ENCODE measurements at places on chromosomes 7 and 10.
A peak's percentile ranks its signal among the peaks of the same experiment; 100 is the strongest.

DNA sequence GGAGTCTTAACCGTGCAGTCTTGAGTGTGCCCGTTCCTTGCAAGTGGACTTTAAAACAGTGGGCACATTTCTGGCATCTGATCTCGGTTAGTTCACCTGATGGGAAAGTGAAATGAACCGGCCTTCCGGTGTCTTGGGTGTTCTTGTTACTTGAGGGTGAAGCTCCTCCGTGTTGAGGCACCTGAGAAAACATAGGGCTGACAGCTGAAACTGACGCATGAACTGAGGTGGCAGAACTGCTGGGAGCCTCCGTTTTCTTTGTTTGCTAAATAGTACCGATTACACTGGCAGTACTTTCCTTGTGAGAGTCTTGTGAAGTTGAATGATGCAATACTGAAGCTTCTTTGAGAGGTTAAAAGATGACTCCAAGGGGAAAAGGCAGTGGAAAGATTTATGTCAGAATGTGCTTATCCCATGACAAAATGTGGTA lies 62.8 kb upstream of the SAMD8 start:
- DNase-seq: no peak

DNA sequence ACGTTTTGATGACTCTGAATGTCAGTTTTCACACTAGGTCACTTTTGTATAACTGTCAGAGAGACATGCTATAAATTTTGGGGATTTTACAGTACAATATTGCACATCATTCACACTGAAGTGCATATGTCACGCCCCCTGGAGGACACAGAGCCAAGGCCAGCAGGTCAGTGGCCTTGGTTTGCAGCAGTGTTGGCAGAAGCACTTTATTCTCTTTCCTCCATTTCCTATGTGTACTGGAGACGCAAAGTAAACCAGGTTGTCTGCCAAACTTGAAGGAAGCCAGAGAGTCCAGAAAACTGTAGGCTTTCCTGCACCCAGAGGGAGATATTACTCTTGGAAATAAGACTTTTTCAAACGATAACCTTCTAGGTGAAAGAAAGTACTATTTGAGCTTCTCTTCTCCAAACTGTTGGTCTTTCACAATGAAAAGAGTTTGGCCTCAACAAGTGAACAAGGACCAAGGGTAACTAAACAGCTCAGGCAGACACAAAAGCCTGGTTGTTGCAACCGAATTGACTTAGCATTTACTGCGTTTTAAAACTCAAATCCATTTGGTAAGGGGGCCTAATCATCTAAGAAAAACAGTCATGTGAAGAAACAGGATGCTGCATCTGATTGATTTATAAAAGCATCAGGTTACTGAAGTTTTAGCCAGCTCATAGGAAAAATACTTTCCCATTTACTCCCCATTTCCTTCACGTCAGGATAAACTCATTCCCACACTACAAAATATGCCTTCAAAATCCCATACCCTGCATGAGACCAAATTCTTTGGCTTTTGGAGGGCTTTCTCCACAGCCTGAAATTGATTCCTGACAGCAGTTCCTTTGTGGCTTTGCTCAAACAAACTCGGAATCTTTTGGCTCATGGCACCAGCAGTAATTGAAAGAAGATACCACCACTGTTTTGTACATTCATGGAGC lies 83.0 kb upstream of the SEC61G start:
- no peak for DNase-seq

- DNase-seq: peak; percentile 24
These were observed 22.0 kb upstream of the SLF2 start for GRCh38 chr10:100890673-100891317.

GRCh38 chr7:70458745-70459144 lies 673.2 kb upstream of the GALNT17 start:
- DNase-seq: no peak

DNA sequence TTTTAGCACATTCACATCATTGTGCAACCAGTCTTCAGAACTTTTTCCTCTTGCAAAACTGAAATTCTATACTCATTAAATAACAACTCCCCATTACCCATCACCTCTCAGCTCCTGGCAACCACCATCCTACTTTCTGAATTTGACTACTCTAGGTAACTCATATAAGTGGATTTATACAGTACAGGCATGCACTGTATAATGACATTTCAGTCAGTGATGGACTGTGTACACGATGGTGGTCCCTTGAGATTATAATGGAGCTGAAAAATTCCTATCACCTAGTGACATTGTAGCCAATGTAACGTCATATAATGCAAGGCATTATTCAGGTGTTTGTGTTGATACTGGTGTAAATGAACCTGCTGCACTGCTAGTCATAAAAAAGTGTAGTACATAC lies 60.1 kb downstream of the BTRC start:
- DNase-seq: no peak

- DNase-seq: no peak
These were observed 42.8 kb upstream of the MTURN start for GRCh38 chr7:30091987-30092386.

- no peak for DNase-seq
These were observed 148.1 kb downstream of the SLC16A9 start for GRCh38 chr10:59561477-59562121.

DNA sequence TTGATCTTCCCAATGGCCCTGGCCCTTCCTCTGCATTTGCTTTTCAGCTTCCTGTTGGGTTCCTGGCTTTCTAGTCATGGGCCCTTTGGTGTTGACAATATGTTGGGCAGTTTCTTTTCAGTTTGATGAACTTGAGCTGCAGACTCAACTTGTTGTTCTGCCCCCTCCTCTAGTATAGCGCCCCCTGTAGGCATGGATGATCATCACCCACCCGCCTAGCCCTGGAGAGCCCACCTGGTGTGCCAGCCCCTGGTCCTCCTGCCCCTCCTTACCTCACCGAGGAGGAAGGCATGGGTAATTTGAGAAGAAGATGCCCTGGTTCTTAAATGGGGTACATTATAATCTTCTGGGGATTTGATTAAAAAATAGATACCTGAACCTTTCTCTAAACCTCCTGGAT lies 271.2 kb downstream of the SNX10 start:
- no peak for DNase-seq

- DNase-seq: no peak
These were observed 98.1 kb downstream of the MYOF start for GRCh38 chr10:93384006-93384405.

DNA sequence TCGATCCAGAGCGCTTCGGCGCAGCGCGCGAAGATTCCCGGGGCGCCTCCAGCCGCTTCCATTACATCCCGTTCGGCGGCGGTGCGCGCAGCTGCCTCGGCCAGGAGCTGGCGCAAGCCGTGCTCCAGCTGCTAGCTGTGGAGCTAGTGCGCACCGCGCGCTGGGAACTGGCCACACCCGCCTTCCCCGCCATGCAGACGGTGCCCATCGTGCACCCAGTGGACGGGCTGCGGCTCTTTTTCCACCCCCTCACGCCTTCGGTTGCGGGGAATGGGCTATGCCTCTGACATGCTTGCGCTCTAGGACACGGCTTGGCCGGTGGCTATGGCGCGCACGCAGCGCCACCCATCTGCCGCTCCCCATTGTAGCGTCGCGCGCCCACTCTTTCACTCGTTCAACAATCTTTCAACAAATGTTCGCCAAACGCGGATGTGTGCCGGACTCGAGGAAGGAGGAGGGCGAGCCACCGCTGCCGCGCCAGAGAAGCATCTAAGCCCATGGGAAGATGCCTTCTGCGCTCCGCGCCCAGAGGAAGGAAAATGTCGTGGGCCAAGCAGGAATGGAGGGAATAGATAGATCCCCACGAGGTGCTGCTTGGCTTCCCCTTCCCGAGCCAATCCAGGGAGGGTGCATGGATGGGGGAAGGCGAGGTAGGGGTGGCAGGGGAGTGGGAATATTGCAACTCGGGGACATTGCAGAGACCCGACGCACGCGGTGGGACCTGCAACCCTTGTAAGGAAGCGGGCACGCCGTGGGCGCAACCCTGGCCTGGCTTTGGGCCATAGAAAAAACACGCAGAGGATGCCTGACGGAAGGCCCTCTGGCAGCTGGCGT lies 5.1 kb upstream of the CYP26A1 start:
- no peak for DNase-seq

GRCh38 chr7:7738177-7738576 lies 19.8 kb upstream of the RPA3 start:
- DNase-seq: no peak

GRCh38 chr7:66859794-66860645 lies 61.0 kb upstream of the TMEM248 start:
- no peak for DNase-seq

- DNase-seq: no peak
These were observed 80.3 kb upstream of the SCIN start for GRCh38 chr7:12490107-12490688.

DNA sequence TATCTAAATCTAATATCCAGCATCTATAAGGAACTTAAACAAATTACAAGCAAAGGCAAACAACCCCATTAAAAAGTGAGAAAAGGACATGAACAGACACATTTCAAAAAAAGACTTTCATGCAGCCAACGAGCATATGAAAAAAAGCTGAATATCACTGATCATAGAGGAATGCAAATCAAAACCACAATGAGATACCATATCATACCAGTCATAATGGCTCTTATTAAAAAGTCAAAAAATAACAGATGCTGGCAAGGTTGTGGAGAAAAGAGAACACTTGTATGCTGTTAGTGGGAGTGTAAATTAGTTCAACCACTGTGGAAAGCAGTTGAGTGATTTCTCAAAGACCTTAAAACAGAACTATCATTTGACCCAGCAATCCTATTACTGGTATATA lies 334.4 kb upstream of the CACNA2D1 start:
- no peak for DNase-seq

DNA sequence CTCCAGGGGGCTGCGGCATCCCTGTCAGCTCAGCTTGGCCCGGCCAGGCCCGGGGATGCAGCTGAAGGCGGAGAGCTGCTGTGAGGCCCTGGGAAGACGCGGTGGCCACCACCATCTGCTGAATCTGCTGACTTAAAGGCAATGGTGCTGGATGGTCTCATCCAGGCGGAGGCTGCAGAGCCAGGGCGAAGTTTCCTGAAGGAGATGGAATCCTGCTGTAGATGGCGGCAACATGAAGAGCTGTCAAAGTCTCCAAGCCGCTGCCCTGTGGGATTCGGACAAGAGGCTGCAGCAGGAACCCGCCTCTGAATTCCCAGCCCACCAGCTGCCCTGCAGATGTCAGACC lies 200.1 kb downstream of the PTPRN2 start:
- DNase-seq: no peak

GRCh38 chr7:82631998-82632397 lies 188.4 kb upstream of the CACNA2D1 start:
- no peak for DNase-seq

GRCh38 chr7:77184463-77184862 lies 15.2 kb downstream of the FGL2 start:
- no peak for DNase-seq

DNA sequence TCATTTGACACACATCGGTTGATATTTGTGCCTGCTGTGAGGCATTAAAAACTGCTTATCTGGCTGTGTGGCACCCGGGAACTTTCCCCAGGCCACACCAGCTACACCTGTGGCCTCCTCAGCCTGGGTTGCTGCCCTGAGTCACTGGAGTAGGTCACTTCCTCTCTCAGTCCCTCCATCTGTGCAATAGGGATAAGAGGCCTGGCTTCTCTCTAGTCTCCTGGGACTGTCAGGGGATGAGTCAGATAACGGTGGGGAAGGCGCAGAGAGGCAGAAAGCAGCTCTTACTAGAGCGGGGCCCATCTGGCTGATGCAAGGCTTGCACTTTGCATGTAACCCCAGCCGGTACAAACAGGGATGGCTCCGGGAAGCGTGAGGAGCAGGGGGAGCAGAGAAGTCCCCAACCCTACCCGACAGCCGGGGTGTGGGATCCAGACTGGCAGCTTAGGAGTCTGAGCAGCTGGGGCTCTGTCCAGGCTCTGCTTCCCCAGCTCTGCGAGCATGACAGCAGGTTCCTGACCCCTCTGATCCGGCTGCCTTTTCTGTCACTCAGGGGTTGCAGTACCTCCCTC lies 34.0 kb downstream of the DNAJB12 start:
- peak; percentile 97 for DNase-seq

DNA sequence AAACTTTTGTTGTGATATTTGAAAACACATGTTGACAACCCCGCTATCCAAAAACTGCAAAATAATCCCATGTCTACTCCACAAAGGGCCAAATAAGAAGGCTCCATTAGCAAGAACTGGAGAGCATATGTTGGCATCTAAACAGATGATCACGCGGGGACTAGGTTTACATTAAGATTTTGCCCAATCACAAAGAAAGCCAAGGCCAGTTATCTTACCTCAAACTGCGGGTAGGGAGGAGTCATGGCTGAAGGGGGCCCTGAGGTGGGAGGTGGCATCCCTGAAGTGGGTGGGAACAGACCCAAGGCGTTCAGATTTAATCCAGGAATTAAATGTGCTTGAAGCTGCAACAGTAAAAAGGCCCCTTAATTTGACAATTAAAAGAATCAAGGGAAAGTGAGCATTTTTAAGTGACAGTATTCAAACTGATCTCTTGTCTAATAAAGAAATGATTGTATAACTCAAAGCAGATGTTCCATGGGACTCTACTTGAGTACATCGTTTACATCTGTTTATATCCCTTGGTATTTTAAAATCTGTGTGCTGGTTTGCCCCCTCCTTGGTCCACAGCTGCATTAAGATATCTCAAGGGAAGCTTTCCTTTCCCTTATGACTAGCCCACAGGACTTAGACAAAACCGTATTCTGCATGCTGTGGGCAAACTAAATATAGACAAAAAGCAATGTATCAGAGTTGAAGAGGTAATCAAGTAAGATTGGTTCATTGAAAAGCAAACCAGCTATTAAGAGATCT lies 42.9 kb downstream of the MALSU1 start:
- DNase-seq: no peak

GRCh38 chr10:31219306-31219705 lies 99.7 kb upstream of the ZEB1 start:
- no peak for DNase-seq

DNA sequence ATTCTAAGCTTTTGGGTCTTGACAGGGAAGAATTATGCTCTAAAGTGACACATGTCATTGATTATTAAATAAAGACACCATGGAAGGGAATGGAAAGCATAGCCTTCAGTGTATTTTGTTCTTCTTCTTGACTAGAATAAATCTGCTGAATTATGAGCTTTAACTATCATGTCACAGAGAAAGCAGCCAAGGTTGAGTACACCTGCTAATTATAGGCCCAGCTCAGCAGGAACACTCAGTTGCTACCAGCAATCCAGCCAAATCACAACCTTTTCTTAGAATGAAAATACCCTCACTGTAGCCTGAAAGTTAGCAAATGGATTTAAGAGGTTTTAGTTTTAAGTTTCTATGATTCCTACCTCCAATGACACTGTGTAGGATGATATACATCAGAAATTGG lies 225.3 kb upstream of the RHOBTB1 start:
- no peak for DNase-seq

- no peak for DNase-seq
These were observed 503.2 kb upstream of the MKI67 start for GRCh38 chr10:128629111-128630096.

GRCh38 chr7:7018290-7018689 lies 164.1 kb upstream of the C1GALT1 start:
- no peak for DNase-seq

DNA sequence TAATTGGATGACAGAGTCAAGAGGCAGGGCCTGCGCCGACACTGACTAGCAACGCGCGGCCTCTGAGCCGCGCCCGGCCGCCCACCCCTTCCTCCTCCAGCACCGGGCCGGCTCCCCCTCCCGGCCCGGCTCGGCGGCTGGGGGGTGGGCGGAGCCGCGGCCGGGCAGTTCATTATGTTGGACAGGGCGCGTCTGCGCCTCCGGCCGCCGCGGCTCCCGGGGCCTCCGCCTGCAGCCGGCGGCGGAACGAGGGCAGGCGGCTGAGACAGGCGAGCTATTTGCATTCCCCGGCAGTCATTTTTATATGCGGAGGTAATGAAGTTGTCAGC lies 106.7 kb downstream of the SNX10 start:
- no peak for DNase-seq
